Stimulated activated CD8-positive, alpha-beta memory T cell treated with anti-CD3 and anti-CD28 coated beads, Interleukin-2, amount 100 ng/mL, for 1 hour (primary cell): ENCODE measurements at places on chromosomes 16 and 17.

- no peak for DNase-seq
These were observed 113.4 kb upstream of the CDH8 start for GRCh38 chr16:62149631-62150030.

GRCh38 chr16:12160815-12161550 is 184.4 kb downstream of the SNX29 start:
- DNase-seq: no peak

GRCh38 chr16:27803775-27804549 is 254.0 kb downstream of the KATNIP start:
- DNase-seq: no peak

- DNase-seq: no peak
These were observed 115.2 kb downstream of the CCDC182 start for GRCh38 chr17:57629886-57630285.

GRCh38 chr17:44844390-44844830 is 3.3 kb upstream of the HIGD1B start:
- no peak for DNase-seq

GRCh38 chr17:78019367-78019975 is 61.0 kb downstream of the TNRC6C start:
- no peak for DNase-seq

DNA sequence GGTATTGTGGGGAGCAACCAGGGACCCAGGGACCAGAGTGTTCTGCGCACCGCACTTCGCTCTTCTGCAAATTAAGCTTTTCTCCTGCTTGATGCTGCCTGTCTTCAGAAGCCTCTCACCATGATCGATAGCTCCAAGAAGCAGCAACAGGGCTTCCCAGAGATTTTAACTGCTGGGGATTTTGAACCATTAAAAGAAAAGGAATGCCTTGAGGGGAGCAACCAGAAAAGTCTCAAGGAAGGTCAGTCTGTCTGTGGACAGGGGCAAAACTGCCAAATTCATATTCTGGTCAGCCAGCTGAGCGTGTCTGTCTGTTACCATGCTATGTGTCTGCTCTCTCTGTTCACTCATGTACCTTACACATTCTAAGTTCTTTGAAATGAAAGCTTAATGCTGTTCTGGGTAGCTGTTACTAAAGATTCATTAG is 115.7 kb downstream of the MRTFB start:
- DNase-seq: no peak

- no peak for DNase-seq
These were observed 4.6 kb upstream of the ALDOA start for GRCh38 chr16:30060836-30061554.

DNA sequence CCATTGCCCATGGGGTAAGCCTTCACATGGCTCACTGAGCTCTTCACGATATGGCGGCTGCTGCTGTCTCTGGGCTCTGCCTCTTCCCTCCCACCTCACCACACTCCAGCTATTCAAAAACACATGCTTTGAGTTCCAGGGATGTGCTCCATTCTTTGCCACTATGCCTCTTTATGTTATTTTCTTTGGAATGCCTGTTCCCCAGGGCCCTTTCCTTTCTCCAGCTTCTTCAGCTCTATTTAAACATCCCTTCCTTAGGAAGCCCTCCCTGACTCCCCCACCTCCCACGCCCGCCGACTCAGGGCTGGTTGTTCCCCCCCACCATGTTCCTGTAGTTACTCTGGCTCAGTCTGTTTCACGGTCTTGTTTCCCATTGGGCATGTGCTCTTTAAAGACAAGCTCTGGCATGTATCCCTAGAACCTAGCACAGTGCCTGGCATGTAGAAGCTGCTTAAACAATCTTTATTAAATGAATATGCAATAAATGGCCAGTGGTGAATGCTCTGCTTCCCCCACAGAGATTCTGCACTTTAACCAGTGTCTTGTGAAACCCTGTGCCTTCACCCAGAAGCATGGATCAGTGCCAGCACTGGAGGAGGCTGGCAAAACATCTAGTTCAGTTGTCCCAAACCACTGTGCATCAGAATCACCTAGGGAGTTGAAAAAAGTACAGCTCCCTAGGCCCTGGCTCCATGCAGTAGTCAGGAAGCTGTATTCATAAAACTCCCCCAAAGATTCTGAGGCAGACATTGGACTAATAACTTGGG is 6.9 kb downstream of the MYCBPAP start:
- DNase-seq: no peak

GRCh38 chr17:43834106-43834505 is 1.2 kb upstream of the MPP3 start:
- DNase-seq: no peak

- peak; percentile 8 for DNase-seq
These were observed 55.6 kb downstream of the BAIAP2 start for GRCh38 chr17:81090361-81091136.

GRCh38 chr17:72608436-72608835 is 484.1 kb downstream of the SLC39A11 start:
- DNase-seq: no peak

DNA sequence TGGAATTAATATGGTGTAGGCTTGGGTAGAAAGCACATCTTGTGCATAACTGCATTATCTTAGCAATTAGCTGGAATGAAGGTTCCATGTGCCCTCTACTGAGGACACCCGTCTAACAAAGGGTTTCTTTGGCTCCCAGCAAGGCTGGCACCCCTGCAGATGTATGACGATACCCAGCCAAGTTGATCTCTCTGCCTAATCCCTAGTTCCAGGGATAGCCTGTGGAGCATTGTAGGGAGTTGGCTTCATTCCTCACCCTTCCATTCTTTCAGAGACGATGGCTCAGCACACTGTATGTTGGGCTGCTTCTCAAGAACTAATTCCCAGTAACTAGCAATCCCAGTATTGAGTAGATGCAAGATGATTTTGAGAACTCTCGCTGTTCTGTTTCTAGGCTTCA is 182.5 kb downstream of the SNX29 start:
- no peak for DNase-seq

- no peak for DNase-seq
These were observed 47.2 kb upstream of the ACSF3 start for GRCh38 chr16:89046491-89046890.

- no peak for DNase-seq
These were observed 58.1 kb downstream of the SOCS3 start for GRCh38 chr17:78301821-78302213.

GRCh38 chr16:70635336-70636016 is 10.9 kb upstream of the IL34 start:
- no peak for DNase-seq

- DNase-seq: no peak
These were observed 2.4 kb downstream of the VEZF1 start for GRCh38 chr17:57985675-57985974.

- no peak for DNase-seq
These were observed 22.6 kb downstream of the MAP3K3 start for GRCh38 chr17:63644846-63645245.

DNA sequence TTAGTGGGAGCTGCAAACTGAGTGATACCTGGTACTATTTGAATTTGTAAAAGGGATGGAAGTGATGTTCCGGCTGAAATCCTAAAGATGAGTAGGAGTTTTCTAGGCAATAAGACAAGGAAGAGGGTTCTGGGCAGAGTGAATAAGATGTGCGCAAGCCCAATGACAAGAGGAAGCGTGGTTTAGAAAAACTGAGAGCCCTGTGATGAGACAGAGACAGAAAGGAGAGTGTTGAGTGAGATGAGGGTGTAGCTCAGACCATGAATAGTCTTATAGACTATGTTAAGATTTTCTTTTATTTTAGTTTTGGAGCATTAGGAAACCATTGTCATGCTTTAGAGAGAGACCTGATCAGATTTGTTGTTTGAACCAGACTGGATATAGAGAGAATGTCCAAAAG is 50.2 kb downstream of the COX10 start:
- DNase-seq: no peak

GRCh38 chr17:75614006-75614405 is 19.2 kb upstream of the SMIM5 start:
- DNase-seq: no peak

- no peak for DNase-seq
These were observed 67.9 kb downstream of the TRIM37 start for GRCh38 chr17:59038734-59039133.

DNA sequence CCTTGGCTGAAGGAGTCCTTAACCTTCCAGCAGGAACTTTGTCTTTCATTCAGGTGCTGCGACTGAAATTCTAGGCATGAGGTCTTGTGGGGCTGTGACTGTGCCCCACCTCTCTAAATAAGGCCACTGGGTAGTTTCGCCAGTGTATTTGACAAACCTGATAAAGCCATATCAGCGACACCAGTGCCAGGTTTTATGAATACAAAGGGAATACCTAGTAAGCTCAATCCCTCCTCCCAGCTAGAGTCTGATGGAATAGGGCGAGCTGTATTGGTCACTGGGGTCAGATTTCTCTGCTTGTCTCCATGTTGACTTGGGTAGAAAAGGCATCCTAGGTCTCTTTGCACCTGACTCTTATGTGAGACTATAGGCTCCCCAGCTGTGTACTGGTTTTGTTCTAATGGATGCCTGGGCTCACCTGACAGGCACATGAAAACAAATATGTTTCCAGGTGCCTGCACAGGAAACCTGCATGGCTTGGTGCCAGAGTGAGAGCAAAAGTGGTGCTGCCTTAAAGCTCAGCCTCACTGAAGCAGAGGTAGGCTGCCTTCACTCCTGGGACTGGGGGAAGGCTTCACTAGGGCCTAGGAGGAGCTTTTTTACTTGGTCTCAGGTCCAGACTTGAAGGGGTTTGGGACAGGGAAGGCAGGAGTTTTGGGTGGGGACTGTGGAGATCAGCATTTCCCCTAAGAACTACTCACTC is 8.3 kb downstream of the SLC7A6 start:
- no peak for DNase-seq

DNA sequence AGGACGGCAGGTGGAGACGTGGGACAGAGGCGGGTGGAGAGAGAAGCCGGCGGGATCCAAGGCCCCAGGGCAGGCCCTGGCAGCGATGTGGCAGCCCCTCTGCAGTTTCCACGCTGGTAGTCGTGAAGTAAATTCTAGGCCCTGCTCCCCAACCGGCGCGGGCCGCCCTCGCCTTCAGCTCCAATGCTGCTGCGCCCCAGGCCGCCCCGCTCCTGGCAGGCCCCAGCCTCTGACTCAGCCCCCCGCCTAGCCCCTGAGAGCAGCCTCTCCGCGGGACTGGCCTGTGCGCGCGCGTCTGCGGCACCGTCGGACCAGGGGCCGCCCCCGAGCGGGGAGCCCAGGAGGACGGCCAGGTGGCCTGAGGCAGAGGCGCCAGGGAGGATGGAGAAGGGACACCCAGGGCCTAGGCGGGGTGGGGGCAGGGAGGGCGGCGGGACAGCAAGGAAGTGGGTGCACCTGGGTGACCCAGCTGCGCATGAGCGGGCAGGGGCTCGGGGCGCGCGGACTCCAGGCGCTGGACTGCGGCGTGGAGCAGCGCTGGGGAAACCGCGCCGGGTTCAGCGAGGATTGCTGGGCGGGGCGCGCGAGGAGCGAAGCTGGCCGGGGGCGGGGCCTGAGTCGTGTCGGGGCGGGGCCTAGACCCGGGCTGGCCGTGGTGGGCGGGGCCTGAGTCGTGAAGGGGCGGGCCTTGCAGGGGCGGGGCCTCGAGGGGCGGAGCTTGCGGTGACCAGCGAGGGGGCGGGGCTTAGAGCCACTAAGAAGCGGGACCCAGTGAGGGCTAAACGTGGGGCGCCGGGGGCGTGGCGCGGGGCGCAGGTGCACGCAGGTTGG is 29.6 kb downstream of the ZNF778 start:
- peak; percentile 96 for DNase-seq

DNA sequence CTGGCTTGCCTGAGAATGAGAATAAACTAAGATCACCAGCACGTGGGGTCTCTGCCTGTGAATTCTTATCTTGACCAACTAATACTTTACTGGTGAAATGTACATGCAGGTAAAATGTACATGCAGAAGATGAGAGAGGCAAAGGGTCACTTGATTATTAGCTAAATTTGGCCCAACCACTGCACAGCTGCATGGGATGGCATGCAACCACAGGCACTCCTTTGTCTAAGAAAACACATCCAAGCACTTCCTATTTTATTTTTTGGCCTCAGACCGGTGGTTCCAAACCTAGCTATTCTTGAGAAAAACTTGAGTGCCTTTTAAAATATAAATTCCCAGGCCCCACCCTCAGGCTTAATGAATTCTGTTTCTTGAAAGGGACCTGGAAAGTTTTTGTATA is 77.9 kb downstream of the SYCE1L start:
- DNase-seq: no peak

DNA sequence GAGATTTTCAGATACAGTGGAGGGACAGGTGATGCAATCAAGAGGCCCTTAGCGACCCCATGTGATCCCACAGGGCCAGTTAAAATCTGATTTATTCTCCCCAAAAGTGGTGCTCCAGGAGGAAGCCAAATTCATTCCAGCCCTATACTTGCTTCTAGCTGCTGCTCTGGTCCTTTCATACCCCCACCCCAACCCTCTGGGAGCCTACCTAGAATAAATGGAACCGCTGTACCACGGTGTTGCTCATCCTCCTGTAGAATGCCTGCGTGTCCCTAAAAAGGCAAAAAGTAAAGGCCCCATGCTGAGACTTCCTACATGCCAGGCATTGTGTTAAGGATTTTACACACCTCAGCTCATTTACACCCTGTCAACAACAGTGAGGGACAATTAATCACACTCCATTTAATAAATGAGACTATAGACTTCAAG is 2.0 kb upstream of the RASL10B start:
- no peak for DNase-seq

DNA sequence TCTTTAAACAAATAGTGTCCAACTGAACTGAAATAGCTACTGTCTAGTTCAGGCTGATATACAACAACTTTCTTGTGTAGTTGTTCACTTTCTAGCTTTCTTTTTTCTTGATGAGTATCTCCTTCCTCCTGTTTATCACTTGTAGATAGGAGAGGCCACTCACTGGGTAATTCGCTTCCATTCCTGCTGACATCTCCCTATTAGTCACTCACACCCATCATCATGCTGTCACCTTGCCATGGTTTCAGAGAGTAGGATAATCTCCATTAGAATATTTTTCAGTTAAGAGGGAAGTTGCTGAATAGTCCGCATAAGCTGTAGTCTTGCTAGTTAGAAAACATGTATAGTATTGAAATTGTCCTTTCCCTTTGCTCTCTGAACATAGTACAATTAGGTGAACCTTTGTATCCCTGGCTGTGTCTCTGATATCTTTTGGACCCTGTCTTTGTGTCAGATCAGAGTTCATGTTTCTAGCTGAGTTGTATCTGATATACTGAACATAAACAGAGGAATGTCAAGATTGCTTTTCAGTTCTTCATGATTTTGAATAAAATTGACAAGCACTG is 64.4 kb upstream of the RASL10B start:
- DNase-seq: no peak

DNA sequence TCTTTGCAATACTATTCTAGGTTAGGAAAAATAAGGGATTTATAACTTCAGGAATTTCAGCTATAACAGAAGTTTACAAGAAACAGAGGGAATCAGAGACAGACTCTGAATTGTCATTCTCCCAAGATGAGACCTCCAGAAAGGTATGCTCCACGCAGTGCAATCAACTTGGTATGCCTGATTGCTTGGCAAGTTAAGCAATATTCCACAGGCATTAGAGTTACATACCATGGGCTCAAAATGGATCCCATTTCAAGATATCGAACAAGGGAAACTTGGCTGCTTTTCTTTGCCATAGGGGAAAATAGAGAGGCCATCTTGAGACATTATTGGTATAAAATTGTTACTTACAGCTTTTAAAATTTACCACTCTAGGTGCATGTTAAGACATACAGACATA is 615.6 kb upstream of the SOX9 start:
- no peak for DNase-seq
